ENCODE measurements at places on chromosomes 11 and 22.

GRCh38 chr11:44036811-44037657 lies 10.7 kb upstream of the ACCSL start:
- peak; percentile 49 for DNase-seq

GRCh38 chr11:37712251-37712650 lies 1114.2 kb upstream of the RAG2 start:
- peak; percentile 21 for DNase-seq

DNA sequence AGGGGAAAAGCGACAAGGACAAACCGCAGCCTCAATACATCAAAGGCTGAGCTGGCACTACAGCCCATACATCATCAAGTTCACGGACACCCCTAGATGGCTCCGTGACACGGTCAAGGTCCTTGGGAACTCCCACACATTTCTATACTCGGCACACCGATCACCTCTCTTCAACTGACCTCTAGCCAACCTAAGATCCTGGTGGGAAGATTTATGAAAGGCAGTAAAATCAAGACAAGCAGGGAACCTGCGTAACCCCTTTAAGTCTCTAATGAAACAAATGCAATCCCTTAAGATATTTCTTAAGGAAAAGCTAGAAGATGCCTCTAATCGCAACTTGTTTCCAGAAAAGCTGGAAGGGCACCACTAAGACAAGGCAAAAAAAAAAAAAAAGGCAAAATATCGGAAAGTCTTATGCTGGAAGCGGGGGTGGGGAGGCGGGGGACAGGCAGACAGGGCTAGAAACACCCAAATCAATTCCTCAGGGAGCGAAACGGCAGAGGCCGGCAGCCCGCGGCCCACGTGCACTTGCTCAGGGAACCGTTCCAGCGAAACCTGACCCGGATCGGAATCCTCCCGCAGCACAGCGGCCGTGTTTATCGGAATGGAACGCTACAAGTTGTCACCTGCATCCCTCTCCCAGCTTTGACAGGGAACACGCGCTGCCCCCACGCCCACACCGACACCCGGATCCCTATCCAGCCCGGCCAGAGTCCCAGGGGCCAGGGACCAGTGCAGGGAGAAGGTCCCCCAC lies 1.4 kb downstream of the ARHGAP20 start:
- no peak for DNase-seq

- no peak for DNase-seq
Measured at GRCh38 chr11:2724653-2725367, 25.0 kb upstream of the KCNQ1OT1 start.

- no peak for DNase-seq
Measured at GRCh38 chr11:64859542-64860414, 15.3 kb upstream of the CDC42BPG start.

- no peak for DNase-seq
Measured at GRCh38 chr11:45852712-45853101, 5.4 kb downstream of the CRY2 start.
